ENCODE measurements at places on chromosomes 2 and 18.

GRCh38 chr2:216519154-216519762 is 20.6 kb downstream of the RPL37A start:
- peak; percentile 80 for DNase-seq

GRCh38 chr2:231710799-231711676 is 2.7 kb downstream of the PTMA start:
- peak; percentile 60 for DNase-seq

DNA sequence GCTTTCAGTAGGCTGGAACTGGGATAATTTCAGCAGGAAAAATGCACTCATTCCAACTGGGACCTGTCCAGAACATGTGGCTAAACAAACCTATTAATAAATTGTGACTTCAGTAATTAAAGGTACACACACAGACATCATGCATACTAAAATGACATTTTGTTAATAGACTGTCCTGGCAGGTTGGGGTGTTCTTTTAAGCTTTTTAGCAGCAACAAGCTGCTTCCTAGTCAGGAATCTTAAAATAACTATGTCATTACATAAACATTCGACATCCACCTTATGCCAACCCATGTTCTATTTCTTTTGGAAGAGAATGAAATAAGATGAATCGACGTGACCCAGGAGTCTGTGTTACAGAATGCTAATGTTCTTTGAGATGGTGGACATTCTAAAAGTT is 435.7 kb downstream of the TXNL1 start:
- DNase-seq, result no peak

GRCh38 chr2:854460-854859 is 96.2 kb upstream of the SNTG2 start:
- peak; percentile 64 for DNase-seq

DNA sequence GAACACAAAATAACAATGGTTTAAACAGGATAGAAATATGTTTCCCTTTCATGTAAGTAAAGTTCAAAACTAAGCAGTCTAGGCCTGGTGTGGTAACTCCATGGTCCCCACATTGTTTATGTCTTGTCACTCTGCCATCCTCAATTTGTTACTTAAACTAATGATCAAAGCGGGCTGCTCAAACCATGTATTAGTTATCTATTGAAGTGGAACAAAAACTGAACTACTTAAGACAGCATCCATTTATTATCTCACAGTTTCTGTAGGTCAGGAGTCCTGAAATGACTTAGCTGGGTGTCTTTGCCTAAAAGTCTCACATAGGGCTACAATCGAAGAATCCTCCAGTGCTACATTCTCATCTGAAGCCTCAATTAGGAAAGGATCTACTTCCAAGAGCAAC is 91.6 kb downstream of the NAB1 start:
- DNase-seq, result no peak

GRCh38 chr2:177669625-177670330 is 277.2 kb downstream of the AGPS start:
- no peak for DNase-seq

DNA sequence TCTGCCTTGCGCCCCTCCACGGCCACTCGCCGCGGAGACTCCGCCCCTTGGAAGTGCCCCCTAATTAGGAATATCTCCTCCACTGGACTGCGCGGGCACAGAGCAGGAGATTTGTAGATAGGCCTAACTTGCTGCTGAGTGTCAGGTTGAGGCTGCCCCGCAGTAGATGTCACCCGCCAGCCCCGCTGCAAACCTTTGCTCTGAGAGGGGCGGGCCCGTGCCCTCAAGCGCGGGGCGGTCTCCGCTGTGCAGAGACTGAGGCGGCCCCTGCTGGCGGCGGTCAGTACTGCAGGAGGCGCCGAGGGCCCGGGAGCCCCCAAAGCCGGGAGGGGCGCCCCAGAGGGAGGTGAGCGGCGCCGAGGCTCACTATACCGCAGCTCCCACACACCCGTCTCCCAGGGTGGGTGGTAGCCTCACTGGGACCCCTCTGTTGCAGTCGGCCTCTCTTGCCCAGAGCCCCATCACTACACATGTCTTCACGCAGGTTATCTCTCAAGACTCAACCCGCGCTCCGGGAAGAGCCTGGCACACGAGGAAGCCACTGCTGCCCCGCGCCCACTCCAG is 2.9 kb upstream of the NEURL3 start:
- DNase-seq, result peak; percentile 84

GRCh38 chr2:205324355-205324754 is 357.9 kb upstream of the NRP2 start:
- no peak for DNase-seq
